ENCODE measurements at places on chromosomes 6 and 20. TPM values are rescaled to one million over a fixed set of nuclear protein-coding genes. Genes with fewer than 3 reads are reported as not detected.

ASIP gene
- not detected for total RNA-seq

MUCL3 gene
- total RNA-seq: not detected

DNA sequence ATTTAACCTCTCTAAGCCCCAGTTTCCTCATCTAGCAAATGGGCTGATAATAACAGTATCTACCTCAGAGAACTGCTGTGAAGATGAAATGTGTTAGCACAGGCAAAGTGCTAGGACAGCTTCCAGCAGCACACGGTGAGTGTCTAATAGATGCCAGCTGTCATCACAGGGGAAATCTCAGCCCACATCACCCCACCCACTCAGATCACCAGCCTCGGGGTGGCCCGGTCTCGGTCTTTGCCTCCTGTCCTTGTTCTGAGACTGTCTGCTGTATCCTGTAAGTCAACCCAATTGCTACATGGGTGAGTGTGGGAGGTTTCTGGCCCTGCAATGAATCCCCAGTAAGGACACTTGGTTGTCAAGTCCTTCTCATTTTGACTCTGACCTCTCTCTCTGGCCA is 99.5 kb upstream of the ZNFX1 start:
- no peak for DNase-seq

DNA sequence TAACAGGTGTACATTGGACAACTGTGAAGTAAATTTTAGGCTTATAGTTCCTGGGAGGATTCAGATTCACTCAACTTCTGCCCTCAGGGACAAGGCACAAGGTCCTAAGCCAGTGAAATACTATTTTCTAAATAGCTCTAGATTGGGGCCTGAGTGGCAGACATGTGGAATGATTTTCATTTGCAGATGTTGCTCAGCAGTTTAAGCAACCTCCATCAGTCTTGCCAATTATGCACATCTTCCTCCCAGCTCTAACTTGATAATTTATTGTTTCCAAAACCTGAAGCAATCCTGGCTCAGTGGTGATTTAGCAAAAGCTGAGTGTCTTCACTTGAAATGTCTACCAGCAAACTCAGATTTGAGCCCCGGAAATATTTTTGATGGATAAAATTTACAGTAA is 116.2 kb downstream of the SCP2D1 start:
- DNase-seq: no peak

DNA sequence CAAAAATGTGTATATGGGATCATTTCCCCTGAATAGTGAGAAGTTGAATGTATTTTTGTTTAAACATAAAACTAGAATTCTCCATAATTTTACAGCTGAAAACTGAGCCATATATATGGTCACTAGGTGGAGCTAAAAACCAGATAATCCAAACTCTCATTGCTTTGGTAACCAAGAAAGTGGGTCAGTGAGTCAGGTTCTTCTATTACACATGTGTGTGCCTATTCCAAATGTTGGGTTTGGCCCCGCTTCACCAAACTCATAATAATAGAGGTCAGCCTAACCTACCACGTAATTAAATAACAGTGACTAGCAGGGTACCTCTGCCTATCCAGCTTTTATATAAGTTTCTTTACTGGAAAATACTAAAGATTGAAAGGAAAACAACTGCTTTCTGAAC is 19.3 kb upstream of the RNGTT start:
- peak; percentile 42 for DNase-seq
